ENCODE measurements at places on chromosomes 13 and 19.

GRCh38 chr13:40160618-40161350, 505.3 kb downstream of the COG6 start:
- DNase-seq, result no peak

GRCh38 chr19:4722671-4723594, 709 bp downstream of the DPP9 start:
- DNase-seq, result no peak

- DNase-seq, result no peak
These were observed 1264.6 kb downstream of the PCDH9 start for GRCh38 chr13:65965501-65965900.

DNA sequence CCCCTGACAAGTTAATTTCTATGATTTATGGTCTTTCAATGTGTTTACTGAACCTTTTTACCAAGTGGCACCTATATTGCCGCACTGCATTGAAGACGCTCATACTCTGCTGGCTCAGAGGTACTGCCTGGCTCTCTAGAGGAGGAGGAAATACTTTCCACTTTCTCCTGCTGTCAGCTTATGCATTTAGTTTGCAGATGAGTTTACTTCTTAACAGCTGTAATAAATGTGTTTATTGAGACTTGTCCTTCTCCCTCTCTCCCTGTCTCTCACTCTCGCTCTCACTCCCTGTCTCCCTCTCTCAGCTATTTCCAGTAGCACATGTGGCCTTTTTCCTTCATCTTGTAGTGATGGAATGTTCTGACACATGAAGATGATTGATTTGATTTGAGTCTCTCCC, 60.3 kb upstream of the SPATA13 start:
- DNase-seq, result no peak

- no peak for DNase-seq
These were observed 1.8 kb downstream of the MBD3 start for GRCh38 chr19:1590641-1591397.

- DNase-seq, result no peak
These were observed 28.6 kb downstream of the PAK4 start for GRCh38 chr19:39154100-39154628.

GRCh38 chr19:9848060-9848459, 12.9 kb downstream of the PIN1 start:
- DNase-seq, result no peak

DNA sequence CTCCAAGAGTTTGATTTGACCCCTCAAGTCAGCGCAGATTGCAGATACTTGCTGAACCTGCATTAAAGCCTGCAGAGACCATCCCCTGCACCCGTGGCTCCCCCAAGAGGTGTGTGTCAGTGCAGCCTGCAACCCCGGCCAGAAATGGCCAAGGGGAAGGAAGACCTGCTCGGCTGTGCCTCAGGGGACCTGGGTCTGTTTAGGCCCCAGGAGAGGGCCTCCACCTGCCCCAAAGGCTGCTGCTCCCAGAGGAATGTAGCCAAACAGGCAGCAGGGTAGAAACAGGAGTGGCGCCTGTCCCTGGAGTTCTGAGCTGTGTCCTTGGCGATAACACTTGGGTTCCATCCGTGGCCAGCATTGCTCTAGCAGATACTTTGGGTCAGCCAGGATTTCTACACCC, 8.0 kb downstream of the POP4 start:
- DNase-seq, result no peak

DNA sequence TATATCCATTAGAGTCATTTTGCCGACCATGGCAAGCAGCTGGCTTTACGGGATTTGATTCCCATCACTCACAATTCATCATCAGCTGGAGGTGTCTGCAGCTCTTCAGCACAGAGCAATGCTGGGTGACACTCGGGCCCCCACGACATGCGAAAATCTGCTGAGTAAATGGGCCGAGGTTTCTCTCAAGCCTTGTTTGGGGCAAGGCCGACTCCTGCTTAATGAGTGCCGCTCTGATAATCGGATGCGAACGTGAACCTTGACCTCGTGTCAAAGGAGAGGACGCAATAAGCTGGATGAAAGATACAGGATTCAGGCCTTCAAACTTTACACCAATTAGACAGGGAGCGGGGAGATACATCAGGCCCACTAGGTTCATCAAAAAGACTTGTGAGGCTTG, 65.2 kb downstream of the GGACT start:
- no peak for DNase-seq

DNA sequence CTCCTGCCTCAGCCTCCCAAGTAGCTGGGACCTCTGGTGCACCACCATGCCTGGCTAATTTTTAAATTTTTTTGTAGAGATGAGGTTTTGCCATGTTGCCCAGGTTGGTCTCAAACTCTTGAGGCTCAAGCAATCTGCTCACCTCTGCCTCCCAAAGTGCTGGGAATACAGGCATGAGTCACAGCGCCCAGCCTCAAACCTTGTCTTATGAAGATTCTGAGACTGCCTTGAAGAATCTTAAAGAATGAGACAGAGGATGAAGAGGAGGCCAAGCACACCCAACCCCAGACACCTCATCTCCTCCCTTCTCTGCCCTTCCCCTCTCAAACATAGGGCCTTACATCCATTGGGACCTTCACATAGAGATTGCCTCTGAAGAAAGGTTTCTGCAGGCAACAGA, 179.7 kb downstream of the ABCC4 start:
- DNase-seq, result no peak

DNA sequence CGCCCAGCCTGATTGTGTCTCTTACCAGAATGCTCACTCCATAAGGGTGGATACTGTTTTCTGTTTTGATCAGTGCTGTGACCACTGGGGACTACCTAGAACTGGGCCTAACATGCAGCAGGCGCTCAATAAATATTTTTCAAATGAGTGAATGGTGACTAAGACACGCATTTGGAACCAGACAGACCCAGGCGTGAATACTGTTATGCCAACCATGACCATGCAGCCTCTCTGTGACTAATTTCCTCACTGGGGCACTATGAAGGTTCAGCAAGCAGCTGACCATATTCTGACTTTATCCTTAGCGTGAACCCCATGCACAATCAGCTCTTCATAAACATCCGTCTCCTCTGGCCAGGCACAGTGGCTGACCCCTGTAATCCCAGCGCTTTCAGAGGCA, 13.0 kb upstream of the SPC24 start:
- no peak for DNase-seq

- no peak for DNase-seq
These were observed 7.3 kb upstream of the SIGLEC5 start for GRCh38 chr19:51637362-51637978.

DNA sequence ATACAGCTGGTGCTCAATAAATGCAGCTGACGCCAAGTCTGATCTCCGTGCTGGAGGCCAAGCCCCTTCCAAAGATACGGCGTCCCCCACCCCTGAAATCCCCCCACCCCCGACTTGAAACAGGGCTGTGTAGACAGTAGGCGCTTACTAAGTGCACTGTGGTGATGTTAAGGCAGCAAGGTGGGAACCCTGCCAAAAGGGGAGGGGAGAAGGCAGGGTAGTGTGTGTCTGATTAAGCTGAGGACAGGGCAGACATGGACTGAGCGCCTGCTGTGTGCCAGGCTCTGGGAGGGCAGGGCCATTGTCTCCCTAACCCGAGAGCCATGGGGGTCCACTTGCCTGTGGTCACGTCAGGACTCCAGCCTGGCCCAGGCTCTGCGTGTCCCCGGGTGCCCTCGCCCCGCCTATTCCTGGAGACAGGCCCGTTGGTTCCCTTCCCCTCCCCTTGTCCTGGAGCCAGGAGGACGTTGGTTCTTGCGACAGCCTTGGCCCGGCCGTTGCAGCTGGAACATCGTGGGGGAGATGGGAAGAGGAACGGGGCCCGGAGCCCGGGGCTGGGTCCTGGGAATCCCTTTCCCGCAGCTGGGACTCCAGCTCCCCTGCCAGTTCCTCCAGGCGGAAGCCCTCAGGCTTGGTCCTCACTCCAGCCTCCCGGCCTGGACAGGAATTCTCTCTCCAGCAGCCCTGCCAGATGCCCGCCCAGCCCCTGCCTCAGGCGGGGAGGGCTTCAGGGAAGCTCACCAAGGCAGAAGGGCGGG, 1.7 kb upstream of the ELANE start:
- DNase-seq, result no peak

DNA sequence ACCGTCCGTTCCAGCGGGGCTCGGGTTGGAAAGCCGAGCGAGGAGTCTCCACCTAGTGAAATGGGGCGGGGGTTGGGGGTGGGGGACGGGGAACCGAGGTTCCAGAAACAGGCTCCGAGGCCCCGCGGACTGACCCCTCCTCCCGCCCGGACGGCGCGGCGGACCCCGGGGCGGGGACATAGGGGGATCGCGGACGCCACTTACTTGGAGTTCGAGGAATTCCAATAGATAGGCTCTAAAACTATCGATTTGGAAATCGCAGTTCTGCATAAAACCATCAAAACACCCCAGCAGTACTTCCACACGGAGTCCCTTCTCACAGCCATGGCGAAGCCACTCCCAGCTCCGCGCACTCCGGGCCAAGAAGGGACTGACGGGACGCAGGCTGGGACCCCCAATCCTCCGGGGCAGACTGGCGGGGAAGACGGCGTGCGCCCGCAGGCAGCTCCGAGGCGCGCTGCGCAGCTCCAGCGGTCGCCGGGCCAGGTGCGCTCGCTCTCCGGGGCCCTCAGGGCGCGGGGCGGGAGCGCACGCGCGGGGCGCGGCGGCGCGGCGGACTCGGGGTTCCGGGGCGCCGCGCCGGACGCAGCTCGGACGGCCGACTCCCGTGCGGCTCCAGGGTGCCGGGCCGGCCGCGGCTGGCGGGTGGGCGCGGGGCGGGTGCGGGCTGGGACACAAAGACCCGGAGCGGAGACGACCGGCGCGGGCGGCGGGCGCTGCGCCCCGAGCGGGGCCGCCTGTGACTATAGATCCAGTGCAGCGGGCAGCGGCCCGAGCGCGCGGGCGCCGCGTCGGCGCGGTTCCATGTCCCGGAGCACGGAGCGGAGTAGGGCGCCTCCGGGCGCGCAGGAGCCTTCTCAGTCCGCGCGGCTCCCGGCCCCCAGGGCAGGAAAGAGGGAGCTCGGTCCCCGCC, 567 bp downstream of the EFNB2 start:
- no peak for DNase-seq

- DNase-seq, result peak; percentile 42
These were observed at the start of gene JAK3 for GRCh38 chr19:17847538-17848366. JAK3 (minus strand) TSS chr19:17847982; CDS start chr19:17844417, 3,565 bp downstream.

- no peak for DNase-seq
These were observed 30.0 kb downstream of the TSSK6 start for GRCh38 chr19:19485161-19485997.

- no peak for DNase-seq
These were observed 62.1 kb downstream of the KLF2 start for GRCh38 chr19:16386619-16387240.

DNA sequence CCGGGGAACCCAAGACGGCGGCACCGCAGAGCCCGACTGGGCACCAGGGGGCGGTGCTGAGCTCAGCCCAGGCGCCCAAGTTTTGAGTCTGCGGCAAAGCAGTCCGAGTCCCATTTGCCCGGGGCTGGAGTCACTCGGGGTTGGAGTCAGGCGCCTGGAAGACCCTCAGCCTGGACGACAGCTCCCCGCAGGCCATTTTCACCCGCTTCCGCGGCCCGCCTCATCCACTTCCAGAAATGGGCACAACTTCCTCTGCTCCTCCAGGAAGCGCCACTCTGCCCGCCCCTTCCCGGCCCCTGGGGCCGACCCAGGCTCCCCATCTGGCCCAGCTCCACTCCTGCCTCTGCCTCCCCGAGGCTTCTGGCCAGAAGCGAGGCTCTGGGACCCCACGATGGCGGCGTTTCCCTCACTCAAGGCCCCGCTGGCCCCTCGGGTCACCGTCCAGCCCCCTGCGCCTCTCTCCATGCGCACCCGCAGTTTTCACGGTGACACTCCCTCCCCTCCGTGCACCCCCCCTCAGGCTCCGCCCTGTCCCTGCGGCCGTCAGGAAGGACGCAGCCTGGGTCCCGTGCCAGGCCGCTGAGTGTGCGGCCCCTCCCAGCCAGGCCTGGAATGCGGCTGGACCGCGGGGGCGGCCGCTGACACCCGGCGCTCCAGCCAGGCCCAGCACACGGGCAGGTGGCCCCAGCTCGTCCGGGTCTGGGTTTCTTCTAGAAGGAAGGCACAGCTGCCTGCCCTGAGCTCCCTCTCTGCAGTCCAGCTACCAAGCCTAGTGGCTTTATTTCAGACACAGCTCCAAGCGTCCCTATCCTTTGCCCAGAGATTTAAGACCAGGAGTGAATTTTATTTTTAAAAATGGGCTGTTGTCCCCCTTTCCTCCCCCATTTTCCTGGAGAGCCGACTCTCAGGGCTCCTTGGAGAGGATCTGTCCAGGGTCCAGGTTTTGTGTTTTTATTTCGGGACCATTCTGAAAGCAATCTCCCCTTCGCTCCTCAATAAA, 4.7 kb downstream of the SERTAD1 start:
- DNase-seq, result peak; percentile 45

- DNase-seq, result no peak
These were observed 47.0 kb downstream of the SERP2 start for GRCh38 chr13:44420376-44421220.

- no peak for DNase-seq
These were observed 7.1 kb upstream of the WTIP start for GRCh38 chr19:34474233-34474989.

DNA sequence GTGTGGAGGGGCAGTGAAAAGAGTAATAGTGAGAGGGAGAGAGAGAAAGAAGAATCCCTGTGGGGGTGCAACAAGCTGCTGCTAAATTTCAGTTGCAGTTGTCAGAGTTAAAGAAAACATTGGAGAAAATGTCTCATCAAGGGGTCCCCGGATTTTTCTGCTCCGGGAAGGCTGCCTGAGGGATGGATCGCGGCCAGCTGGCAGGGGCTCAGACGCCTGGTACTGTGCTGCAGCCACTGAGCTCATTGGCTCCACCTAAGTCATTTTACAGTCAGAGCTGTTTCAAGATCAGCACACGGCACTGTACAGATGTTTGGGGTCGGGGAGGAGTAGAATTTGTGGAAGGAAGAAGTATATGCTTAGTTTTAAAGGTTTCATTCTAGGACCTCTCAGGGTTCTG, 106.2 kb downstream of the SHISA2 start:
- DNase-seq, result no peak

- no peak for DNase-seq
These were observed 2.0 kb downstream of the CAB39L start for GRCh38 chr13:49441846-49442245.

- no peak for DNase-seq
These were observed 670 bp upstream of the CHAF1A start for GRCh38 chr19:4401769-4402170.

DNA sequence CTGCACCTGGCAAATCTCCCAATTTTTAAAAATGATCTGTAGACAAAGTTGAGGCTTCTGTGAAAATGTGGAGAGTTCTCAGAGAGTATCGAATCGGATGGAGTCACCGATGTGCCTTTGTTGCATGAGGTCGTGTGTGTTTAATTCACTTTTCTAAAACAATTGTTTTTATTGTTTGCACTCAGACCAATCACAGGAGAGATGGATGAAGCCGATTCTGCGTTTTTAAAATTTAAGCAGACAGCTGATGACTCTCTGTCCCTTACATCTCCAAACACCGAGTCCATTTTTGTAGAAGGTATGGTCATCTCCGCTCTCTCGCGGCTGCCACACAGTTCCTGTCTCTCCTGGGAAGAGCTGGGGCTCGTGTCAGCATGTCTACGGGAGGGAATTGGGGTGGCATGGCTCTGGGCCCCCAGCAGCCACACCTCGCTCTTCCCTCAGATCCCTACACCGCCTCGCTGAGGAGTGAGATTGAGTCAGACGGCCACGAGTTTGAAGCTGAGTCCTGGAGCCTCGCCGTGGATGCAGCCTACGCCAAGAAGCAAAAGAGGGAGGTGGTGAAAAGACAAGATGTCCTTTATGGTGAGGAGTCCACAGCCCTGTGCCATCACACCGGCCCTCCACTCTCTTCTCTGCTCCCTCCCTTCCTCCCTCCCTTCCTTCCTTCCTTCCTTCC, 47.2 kb downstream of the PEX11G start:
- no peak for DNase-seq

Measured in DMS153 (cell line).